Suppressor macrophage treated with lipopolysaccharide for 4 hours (primary cell): ENCODE measurements at places on chromosomes 5 and 9.

GRCh38 chr5:158436271-158437065 is 577.5 kb upstream of the CLINT1 start:
- no peak for DNase-seq

GRCh38 chr5:5341531-5342292 is 80.8 kb upstream of the ICE1 start:
- no peak for DNase-seq

DNA sequence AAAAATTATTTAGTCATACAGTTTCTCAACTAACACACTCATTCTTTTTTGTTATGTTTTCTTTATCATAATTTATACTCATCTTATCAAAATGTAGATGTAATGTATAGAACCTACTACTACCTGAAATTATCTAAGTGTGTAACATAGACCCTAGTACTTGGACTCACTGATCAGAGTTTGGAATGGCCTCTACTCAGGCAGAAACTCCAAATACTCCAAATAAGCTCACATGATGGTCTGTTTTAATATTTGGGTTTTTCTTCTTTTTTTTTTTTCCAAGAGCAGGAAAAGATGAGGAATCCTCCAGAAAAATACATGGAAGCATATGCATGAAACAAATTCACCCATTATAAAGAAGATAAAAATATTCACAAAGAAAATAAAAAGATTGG is 126.3 kb downstream of the PDE4D start:
- no peak for DNase-seq

- DNase-seq: no peak
These were observed 187.0 kb upstream of the TRPM3 start for GRCh38 chr9:71308454-71308853.

- no peak for DNase-seq
These were observed 217.2 kb upstream of the WWC1 start for GRCh38 chr5:168073991-168074800.

DNA sequence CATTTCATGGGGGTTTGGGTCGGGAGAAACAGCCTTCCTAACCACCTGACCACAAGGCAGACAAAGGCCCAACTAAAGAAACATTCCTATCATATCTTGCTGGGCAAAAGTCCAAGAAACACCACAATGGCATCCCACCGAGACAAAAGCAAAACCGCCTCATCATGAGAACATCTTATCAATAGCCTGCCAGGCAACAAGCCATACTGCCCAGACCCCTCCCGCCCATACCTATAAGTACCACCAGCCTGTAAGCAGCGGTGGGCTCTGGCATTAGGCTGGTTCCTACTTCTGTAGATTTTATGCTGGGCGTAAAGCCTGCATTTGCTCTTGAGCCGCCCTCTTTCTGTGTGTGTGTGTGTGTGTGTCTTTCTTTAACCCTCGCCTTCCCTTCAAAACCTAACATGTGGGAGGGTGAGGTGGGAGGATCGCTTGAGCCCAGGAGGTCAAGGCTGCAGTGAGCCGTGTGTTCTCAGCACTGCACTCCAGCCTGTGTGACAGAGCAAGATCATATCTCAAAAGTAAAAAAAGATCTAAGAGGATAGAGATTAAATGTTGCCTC is 56.9 kb downstream of the PDE6A start:
- DNase-seq: no peak

DNA sequence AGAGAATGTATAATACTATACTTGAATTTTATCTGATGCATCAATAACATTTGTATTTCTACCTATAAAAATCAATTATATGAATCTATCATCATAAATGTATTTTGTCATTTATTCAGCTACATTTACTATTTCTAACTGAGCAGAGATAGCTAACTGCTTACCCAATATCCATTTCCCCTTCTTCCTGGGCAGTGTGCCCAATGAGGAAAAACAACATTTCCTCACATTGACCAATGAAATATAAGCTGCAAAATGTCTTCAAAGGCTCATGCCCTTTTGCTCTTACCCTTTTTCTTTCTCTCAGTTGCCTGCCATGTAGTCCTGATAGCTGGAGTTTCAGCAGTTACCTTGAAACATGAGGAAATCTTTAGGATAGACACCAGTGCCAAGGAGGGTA is 385.8 kb upstream of the PCSK5 start:
- peak; percentile 12 for DNase-seq

GRCh38 chr5:27038476-27038875 is at the start of gene CDH9:
Gene CDH9 (minus strand): TSS chr5:27038586. CDS start chr5:26988333, 50,253 bp downstream.
- DNase-seq: no peak

GRCh38 chr9:18700714-18701113 is 226.8 kb downstream of the ADAMTSL1 start:
- no peak for DNase-seq

DNA sequence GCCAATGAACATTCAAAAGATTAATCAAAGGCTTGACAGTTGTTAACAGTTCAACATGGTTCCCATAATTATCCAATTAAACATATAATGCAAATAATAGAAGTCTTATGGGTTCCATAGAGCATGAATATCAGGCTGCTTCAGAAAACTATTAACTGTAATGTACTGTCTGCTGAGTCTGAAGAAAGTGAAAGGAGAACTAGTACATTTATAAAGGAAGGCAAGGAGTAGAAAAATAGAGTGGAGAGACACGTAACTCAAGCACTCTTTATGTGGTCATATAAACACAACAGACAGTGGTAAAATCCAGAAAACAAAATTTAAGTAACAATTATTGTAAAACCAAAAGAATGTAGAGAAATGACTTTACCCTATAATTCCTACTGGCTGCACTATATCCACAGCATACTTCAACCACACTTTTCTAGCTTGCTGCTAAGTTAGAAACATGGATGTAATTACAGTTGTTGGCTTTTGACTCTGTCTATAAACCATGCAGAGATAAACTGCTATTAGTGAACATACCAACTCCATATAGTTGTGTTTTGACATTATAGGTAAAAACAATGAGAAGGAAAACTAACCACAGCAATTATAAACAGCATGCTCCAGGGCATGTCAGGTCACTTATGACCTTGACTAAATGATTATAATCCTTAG is 32.7 kb downstream of the NFIB start:
- DNase-seq: no peak

DNA sequence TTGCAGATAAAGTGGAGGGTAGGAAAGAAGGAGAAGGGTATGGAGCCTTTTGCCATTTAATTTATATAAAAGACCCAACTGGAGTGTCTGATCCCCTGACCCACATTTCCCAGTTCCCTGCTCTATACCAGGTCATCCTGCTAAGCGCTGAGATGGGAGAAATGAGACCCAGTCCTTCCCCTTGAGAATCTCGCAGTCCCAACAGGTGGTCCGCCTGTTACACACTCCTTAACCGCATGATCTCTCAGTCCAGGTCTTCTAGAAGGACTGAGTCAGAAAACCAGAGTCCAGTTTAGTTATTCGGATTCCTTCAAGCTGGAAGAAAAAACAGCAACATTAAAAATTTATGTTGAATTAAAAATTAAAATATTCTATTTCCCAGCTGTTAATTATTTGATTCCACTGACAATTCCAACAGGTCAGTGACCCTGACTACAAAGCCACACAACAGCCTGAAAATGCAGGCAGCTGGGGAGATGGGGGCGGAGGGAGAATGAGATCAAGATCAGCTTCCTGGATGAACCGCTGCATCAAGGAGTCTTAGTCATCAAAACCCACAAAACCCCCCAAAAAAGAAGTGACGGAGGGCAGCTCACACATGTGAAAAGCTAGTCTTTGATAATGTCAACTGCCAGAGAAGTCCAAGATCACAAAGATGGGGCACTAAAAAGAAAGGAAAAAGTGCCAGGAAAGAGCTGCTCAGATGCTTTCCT is 44.0 kb downstream of the GGTA1 start:
- DNase-seq: peak; percentile 58

DNA sequence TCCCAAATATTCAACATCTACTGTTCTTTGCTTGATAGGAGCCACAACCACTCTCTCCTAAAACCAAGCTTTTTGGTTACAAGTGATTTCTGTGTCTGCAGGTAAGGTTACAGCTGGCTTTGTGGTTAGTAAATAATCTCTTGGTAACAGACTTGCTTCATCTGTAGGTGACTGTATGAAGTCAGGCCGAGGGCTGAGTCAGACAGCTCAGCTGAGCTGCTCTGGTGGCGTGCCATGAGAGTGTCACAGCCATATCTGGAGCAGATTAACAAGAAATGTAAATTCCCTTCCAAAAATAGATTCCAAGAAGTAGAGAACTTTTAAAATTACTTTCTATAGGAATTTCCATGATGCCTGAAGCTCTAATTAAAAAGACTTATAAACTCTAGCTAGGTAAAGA is 23.7 kb upstream of the TAS2R1 start:
- DNase-seq: no peak

- no peak for DNase-seq
These were observed 90.3 kb downstream of the SH3GL2 start for GRCh38 chr9:17669206-17669605.

DNA sequence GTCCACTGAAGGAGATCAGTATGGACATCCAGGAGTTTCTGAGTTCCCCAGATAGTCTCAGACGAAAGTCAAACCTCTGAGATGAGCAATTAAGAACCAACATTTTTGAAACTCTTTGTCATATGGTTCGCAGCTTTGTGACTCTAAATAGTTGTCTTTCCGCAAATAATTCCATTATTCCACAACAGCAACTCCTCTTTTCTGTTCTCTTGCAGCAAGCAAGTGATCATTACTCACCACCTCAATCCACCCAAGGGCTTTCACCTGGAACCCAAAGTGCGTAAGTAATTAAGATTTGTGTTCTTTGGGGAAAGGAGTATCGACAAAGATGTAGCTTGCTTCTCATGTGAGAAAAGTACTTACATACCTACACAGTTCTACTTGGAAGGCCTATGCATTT is 15.6 kb downstream of the MTX3 start:
- DNase-seq: no peak

DNA sequence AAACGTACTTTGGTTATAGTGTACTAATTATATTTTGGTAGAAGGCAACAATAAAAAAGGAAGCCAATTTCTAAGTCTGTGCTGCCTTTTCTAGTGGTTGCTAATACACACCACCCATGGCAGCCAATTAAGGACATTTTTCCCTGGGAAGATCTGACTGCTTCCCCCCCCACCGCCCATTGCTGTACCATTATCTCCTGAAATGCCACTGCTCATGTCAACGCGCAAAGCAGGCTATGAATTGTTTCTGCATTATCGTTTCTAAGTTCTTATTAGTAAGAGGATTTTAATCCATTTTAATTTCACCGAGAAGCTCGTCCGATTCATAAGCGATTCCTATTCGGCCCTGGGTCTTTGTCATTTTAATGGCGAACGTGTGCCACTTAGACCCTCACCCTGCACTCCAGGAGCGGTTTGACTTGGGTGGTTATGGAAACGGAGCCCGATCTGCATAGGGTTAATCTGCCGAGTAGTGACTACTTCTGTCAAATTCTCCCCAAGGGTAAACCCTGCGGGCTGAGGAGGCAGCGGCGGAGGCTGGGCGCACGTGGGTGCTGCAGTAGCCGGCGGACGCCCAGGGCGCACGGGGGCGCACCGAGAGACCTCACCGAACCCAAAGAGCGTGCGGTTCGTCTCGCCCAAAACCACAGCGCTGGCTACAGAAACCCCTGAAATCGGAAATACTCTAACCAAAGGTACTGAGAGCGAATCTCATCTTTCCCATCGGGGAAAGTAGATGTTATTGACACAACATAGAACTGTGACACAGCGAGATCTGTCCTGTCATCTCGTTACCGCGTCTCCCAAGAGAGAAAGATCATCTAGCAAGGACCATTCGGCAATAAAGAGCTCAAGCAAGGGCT is 55.8 kb upstream of the SHC3 start:
- peak; percentile 2 for DNase-seq

GRCh38 chr9:121895818-121896544 is 197.1 kb downstream of the TTLL11 start:
- no peak for DNase-seq

DNA sequence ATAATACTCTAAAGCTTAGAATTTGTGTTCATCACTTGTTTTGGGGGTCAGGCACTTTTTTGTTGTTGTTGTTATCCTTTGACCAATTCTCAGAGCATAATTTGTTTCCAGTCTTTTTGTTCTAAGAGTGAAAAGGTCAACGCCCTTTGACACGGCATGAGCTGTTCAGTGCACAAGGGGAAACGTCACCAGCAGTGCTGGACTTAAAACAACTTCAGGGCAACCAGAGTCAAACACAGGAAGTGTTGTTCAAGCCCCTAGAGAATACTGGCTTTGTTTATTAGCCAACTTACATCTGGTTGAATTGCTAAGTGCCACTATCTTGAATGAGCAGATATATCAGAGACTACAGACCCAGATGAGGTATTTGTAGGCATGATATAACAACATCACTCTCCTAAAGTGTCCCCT is 368.9 kb downstream of the TMEM161B start:
- no peak for DNase-seq

- no peak for DNase-seq
These were observed 69.8 kb upstream of the CNTLN start for GRCh38 chr9:17065062-17065461.

DNA sequence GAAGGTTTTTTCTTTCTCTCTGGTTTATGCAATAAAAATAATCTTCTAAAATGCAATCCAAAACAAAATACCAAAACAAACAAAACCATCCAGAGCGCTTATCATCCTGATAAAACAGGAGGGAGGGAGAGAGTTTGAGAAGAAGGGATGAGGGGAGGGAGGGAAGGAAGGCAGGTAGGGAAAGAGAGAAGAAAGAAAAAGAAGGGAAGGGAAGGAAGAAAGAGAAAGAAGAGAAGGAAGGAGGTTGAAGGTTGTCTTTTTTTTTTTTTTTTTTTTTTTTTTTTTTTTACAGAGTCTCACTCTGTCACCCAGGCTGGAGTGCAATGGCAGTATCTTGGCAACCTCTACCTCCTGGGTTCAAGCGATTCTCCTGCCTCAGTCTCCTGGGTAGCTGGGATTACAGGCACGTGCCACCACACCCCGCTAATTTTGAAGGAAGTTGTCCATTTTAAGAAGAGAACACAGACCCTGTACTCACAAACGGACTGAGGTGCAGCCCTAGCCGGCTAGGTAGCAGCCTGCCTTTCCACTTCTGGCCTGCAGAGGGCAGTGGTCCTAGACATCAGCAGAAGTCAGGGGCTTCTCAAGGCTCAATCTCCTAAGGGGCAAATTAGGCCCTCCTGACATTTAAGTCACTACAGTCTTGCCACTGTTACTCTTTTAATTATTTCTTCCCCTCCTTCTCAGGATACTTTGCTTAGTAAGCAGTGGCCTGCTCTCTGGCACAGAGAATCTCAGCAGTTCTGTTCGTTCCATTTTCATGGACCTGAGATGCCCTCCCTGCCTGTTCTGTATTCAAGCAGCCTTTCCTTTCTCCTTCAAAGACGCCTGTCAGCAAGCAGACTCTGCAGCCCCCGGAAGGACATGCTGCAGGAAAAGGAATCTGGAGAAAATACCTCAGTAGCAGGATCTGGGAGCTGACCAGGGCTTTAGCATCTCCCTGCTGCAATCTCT is 76.4 kb downstream of the EPB41L4B start:
- DNase-seq: peak; percentile 74

DNA sequence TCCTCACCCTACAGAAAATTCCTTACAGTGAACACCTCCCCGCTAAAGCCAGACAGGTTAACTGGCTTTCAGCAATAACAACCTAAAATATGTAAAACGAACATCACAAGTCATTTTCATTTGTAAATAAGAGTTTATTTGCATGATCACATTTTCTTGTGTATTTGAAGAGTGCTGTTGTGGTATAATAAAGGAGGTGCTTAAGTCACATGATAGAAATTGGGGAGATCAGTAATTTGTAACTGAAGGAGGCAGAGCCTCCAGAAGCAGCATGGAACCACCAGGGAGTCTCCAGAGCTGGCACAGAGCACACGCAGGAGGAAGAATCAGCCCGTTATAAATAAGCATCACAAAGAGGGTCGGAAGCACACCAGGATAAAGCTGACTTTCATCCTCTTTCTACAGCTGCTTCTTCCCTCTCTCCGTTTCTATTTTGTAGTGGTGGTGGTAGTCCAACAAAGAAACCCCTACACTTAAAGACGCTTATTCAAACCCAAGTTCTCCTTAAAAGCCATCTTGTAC is 210.6 kb downstream of the MAPKAP1 start:
- no peak for DNase-seq

- no peak for DNase-seq
These were observed 145.6 kb upstream of the POC5 start for GRCh38 chr5:75862872-75863271.
